Left ventricle myocardium superior (tissue), 1 donor: ENCODE measurements at places on chromosomes 11 and 22. TPM values are rescaled to one million over a fixed set of nuclear protein-coding genes. Genes with fewer than 3 reads are reported as not detected.
A peak's percentile ranks its signal among the peaks of the same experiment; 100 is the strongest.

The OR51Q1 gene
- total RNA-seq, result not detected

DNA sequence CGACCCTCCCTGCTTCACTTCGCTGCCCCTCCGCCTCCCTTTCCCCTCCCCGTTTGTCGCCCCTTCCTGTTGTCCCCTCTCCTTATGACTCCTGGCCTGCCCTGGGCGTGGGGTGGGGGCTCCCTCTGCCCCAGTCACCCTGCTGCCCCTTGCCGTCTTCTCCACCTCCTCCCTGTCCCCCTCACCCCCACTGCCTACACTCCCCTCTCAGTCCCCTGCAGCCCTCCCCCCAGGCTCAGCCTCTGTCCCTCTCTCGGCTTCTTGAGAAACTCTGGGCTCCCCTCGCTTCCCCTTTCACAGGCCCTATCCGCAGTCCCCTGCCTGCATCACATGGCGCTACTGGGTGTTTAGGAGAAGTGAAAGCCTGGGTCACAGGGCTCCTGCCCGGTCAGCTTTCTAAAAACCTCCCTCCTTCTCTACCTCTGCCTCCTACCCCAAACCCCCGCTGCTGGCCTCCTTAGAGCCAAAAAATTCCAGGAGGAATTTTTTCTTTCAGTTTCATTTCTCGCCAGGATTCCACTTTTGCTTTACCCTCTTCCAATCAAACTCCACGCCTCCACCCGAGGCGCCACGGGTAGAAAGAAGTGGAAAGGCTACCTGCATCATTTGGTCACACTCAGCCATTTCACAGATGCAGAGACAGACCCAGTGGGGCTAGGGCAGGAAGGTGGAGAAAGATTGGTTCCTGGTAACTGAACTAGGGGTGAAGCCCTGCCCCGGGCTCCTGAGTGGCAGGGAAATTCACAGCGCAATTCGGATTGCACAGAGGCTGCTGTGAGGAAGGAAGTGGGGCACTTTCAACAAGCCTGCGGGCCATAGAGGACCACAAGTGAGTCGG lies at the start of gene SLC15A3:
Gene SLC15A3, minus strand, starts transcription at position 273 of the 838 bp plus-strand sequence. CDS start 625 bp downstream, outside the sequence.
- peak; percentile 63 for DNase-seq

- no peak for DNase-seq
These were observed 24.2 kb downstream of the FBLN1 start for GRCh38 chr22:45526768-45527360.

GRCh38 chr11:35066783-35067423 lies 72.1 kb upstream of the CD44 start:
- no peak for DNase-seq
